ENCODE measurements at places on chromosomes 4 and X.

DNA sequence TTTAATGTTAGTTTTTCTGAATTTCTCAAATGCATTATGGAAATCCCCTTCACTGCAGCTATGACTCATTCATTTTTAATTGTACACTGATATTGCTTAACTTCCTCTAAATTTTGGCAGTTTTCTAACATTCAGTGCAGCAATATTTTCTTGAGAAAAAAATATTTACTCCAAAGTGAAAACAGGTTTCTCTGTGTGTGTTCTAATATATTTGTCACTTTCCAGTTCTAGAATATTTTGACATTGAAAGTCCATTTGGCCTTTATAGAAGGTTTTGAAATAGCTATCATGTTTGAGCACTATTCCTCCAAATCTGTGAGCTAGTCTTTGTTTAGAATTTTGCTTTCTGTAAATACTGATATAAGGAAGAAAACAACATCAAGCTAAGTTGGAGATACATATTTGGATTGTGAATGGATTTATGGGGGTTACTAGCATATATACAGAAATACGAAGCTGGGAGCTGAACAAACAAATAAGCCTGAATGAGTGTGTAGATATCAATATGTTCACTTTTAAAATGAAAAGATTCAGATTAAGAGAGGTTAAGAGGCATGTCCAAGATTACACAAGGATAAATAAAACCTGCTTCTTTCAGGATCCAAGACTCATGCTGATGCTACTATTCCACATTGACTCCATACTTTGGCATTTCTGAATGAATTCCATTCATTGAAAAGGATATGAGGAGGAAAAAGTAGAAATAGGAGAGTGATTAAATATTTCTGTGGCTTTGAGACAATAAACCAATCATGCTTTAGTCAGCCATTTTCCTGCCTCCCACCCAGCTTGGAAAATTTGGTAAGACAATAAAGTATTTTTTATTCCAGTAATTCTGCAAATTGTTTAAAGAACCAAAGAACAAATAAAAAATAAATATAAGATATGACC is 57.3 kb upstream of the SLIT2 start:
- DNase-seq = peak; percentile 90

DNA sequence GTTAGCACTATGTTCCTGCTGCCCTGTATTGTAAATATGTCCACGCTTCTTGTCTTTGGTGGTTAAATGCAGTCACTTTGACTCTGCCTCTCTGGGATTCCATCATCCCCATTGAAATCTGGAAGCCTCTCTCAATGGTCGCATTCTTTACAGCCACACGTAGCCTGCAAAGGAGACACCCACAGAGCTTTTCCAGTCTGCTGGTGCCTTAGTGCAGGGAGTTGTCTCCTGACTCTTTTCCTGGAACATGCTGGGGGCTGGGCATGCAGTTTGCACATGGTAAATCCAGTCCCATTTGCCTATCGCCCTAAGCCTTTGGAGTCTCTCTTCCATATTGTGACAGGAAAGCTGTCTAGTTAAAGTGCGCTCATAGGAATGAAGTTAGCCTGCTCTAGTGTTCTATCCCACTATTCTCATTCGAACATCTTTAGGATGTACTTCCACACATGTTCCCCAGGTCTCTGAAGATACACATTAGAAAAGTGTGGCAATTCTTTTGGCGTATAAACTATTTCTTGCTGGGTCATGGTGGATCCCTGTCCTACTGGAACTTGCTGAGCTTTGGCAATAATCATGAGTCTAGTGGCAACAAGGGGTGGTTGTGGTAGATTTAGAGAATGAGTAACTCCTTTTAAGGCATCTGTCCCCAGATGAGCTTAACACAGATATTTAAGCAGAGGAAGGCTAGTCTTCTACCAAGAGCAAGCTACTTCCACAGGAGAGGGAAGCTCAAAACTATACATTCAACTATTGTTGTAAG is 33.7 kb downstream of the COQ2 start:
- DNase-seq = no peak

- no peak for DNase-seq
Observed at GRCh38 chr4:159185591-159186023, 82.7 kb downstream of the RAPGEF2 start.

- DNase-seq = no peak
Observed at GRCh38 chrX:129650183-129650689, 4.5 kb downstream of the APLN start.

DNA sequence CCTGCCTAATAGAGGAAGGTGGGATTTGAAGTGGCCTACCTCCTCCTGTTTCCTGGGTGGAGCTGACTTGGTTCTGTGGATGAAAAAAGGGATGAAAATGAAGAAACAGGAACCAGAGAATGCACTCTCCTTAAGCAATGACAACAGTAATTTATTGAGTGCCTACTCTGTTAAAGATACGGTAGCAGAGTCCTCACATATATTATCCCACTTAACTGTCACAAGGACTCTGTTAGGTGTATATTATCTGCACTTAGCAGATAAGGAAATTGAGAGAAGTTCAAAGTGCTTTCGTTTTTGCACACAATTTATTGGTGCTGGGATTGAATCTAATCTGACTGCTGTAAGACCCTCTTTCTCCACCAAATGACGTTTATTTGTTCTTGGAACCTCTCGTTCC is 301.2 kb downstream of the PACRGL start:
- DNase-seq = no peak

- no peak for DNase-seq
Observed at GRCh38 chr4:109879081-109879480, 31.2 kb downstream of the LRIT3 start.

DNA sequence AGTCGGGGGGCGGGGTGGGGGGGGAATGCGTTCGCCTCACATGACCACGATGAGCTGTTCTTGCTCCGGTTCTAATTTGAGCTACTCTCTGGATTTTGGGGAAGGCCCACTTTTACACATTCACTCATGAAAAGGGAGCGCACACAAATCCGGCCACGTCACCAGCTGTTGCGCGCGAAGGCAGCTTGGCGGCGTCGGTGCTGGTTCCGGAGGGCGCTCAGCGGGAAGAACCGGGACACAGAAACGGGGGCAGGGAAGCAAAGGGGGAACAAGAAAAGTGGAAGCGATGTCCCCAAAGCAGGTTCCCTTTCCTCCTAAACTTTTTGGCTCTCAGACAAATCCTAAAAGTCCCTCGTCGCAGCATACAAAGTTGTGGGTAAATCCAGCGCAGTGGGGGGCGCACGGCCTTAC is 605 bp downstream of the ANXA5 start:
- peak; percentile 93 for DNase-seq
